Stimulated activated CD8-positive, alpha-beta memory T cell treated with anti-CD3 and anti-CD28 coated beads, Interleukin-15, amount 100 ng/mL, for 1 hour (primary cell): ENCODE measurements at places on chromosomes 2 and 18.

- no peak for DNase-seq
Observed at GRCh38 chr2:73218298-73218697, 4.3 kb downstream of the SMYD5 start.

DNA sequence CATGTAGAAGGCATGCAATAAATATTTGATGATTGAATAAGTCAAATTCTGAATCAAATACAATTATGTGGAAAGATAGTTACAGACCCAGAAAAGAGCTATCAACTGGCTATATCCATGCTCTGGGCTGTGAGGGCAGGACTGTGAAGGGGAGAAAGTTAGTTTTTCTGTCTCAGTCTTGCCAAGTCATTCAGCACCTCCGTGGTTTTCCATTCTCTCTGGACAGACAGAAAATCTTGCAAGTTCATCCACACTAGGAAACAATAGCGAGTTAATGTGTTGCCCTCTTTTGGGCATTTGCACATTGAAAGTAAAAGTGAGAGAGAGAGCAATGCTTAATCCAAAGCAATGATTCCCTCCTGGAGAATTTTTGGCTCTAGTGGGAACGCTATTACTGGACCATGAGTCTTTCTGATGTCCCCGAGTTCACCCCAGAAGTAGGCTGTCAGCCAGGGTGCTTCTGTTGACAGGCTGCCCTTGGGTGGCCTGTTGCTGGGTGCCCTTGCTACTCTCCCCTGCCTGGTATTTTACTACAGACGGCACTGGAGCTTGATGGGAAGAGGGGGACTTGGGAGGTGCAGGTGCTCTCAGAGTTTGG is 238.3 kb downstream of the LOXHD1 start:
- DNase-seq, result no peak

DNA sequence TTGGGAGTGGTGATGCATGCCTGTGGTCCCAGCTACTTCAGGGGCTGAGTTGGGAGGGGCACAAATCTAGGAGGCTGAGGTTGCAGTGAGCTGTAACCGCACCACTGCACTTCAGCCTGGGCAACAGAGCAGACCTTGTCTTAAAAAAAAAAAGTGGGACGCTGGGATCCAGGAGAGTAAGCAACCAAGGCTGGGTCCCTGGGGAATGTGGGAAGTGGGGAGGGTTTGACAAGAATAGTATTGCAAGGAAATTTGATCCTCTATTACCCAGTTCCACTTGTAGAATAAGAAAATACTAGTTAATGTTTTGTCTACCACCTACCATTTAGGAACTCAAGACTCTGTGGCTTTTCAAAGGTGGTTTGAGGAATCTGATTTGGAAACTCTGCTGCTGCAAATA is 21.1 kb upstream of the DYTN start:
- DNase-seq, result no peak

DNA sequence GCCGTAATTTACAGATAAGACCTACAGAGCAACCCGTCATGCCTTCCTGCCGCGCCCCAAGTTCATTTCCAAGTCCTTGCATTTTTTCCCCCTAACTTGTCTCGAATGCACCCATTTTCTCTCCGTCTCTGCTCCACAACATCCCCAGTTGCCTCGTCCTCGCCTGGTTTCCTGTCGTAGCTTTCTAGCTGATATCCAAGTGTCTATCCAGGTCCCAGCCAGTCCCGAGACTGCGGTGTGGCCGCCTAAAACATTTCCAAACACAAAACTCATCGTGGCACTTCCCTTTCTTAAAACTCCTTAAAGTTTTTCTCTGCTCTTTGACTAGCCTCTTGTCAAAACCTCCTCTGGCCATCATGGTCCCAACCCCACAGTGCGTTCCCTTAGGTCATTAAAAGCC is 1.2 kb upstream of the BARD1 start:
- no peak for DNase-seq

DNA sequence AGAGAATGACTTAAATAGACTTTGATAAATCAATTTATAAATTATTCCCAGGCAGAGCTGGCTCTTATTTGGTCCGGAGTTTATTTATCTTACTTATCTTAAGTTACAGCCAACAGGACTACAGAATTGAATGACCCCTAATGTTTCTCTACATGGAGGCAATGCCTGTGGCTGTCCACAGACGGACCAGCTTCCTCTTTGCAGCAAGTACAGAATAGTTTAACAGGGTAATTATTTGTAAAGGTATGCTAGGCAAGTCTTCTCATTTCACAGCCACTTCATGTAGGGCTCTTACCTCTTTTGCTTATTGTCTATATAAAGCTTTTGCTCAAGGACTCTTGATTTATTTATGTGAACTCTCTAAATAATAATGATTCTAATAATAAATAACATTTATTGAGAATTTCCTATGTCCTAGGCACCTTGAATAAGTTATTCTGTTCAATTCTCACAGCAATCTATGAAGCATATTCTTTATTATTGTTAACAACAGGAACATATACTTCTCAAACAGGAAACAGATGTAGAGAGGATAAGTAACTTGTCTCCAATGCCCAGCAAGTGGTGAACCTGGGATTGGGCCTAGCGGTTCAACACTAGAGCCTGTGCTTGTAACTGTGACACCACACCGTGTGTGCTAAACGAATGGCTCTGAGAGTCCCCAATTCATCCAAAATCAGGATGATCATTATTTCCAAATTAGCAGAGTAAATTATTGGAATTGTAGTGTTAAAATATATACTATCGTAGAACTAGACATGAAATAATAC is 58.8 kb upstream of the NXPH2 start:
- DNase-seq, result no peak
